ENCODE measurements at places on chromosomes 4 and X.

GRCh38 chr4:19756661-19757060 is 495.0 kb upstream of the SLIT2 start:
- DNase-seq = no peak

DNA sequence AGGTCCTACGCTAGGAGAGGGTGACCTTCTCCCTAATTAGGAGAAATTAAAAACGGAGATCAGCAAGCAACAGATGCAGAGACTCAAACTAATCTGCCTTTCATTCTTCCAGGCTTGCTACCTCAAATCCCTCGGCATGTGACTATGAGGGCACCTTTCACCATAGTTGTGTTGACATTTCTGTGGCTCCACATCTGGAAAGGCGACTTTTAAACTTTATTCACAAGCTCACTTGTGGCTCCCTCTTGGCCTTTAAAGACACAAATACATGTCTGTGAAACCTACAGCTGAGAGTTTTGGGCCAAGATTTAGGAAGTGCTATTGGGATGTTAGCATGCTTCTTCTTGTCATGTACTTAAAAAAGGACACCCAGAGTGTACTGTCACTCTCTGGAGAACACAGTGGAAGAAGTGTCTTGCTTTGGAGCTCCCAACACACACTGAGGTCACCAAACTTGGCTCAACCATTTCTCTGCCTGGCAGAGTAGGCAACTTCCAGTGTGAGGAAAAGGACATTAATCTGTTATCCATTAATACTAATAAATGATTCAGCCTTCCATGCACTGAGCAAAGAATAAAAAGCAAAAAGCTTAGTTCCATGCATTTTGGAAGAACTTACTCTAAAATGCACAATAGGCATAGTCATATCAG is 60.1 kb downstream of the LDB2 start:
- no peak for DNase-seq

DNA sequence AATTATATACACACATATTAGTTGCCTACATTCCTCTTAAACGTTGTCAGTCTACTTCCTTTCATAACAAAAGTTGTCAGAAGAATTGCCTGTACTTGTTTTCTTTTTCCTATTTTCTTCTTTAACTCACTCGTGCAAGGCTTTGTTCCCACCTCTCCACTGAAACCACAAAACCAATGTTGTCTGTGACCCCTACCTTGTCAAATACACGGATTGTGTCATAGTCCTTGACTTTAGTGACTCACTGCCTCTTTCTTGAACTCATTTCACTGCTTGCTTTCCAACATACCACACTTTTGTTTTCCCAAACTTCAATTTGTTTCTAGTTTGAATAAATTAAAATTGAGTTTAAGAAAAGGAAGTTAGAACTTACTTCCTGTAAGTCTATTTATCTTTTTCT is 283.9 kb upstream of the AGA start:
- DNase-seq = no peak

DNA sequence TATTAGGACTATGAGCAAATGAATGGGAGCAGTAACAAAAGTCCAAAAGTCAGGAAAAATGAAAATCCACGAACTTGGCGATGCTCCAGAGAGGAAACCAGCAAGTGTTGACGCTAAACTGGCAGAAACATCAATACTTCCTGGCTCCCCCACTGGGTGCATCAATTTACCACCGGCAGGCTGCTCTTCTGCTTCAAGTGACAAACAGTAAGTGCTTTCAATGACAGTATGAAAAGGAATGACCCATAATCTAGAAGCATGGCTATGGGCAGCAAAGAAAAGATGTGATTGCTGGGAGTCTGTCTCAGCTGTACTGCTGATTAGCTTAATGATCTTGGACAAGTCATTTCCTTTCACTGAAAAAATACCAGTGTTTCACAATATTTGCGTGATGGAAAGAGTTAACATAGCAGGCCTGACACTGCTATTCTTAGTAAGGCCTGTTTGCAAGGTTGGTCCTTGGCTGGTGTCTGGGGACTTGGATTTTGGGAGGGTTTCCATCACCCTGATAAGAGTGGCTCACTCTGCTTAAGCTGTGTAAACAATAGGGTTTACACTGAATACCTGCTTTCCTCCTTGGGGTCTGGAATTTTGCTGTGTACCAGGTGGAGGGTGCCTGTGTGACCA is 8.7 kb downstream of the ATP11C start:
- no peak for DNase-seq

DNA sequence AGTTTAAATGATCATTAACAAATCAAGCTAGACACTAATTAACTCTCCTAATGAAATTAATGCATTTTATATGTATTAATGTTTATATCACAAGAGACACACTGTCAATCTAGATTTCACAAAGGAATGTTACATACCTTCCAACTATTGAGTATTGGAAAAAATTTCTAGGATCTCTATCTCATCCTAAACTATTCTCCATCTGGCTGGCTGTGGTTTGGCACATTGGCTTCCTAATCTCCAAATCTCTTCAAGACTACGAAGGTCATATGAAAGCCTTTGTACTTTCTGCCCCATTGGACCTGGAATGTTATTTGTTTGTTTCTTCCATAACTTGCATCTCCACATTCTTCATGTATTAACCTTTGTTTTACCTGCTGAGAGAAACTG is 1160.0 kb downstream of the ADGRL3 start:
- DNase-seq = no peak
